Left ventricle myocardium superior (tissue), 1 donor: ENCODE measurements at places on chromosomes 11 and 22.

DNA sequence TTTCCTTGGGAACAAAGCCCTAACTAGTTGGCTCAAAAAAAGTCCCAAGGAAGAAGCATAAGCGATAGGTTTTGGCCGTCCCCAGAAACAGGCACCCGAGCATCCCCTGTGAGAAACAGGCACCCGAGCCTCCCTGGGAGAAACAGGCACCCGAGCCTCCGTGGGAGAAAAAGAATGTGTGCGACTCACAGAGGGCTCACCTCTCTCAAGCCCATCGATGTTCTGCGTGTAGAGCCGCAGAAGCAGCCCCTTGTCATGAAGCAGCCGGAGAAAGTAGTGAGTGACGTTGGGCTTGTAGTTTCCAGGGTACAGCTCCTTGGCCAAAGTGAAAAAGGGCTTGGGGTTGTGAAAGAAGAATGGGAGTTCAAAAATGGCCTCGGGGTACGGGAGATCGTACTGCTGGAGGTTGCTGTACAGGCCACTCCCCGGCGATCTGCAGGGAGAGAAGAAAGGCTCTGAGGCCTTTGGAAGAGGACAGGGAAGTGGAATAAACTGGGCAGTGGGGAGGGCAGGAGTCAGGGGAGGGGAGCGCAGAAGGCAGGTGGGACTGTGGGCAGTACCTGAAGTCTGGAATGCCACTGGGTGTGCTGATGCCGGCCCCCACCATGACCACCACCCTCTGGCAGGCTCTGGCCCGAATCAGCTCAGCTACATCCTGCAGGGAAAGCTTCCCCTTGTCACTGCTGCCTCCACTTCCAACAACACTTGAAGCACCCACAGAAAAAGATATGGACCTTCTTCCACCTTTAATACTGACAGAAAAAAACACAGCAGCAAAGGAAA lies 3.2 kb downstream of the SIRT3 start:
- DNase-seq, result no peak

DNA sequence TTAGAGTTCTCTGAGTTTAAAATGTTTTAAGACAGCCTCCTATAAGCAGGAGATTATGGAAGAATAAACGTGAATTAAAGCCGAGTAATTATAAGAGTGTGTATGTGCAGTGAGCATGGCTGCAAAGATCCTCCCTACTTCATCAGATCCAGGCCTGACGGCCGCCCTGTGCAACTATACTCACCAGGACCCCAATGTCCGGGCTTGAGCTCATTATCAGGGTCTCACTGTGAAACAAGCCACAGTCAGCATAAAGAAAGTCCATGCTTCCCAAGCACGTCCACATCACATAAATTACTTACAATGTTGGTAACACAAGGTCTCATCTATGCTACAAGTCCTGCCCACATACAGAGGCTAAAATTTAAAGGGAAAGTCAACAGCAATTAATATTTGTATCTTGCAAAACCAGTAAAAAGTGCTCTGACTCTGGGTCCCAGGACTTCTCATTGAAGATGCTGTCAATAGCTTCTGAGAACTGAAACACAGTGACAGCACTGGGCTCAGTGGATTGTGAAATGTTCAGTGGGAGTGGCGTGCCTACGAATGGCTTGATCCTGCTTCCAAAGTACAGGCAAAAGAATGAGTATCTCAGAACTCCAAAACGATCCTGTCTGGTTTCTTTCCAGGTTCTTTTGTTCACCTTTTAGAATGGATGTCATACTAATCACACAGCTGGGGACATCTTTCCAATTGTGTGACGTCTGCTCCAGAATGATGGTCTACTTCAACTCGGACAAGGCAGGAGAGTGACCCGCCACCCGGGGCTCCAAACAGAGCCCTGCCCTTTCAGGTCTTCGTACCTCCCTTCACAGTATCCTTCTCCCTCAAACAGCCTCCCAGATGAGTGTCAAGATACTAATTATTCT lies 72.1 kb upstream of the ARFGAP3 start:
- no peak for DNase-seq

DNA sequence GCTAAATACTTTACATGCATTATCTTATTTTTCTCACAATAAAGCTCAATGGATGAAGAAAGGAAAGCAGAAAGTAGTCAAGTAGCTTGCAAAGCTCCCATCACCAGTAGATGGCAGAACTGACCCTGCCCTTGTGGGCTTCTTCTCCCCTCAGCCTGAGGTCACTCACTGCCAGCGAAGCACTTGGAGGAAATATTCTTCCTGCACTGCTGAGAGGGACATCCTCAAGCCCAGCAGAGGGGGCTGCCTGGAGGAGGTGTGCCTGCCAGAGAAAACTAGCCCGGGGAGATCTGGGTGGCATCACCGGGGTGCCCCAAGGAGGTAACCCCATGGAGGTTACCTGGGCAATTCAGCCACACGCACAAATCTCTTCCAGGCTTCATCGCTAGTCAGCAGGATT lies 6.6 kb downstream of the APOL4 start:
- peak; percentile 56 for DNase-seq

GRCh38 chr11:73398132-73398526 lies 21.9 kb downstream of the RELT start:
- DNase-seq, result no peak

- no peak for DNase-seq
Measured at GRCh38 chr11:73263640-73264039, 8.5 kb upstream of the P2RY6 start.

GRCh38 chr11:104327861-104328511 lies 164.0 kb upstream of the PDGFD start:
- no peak for DNase-seq

DNA sequence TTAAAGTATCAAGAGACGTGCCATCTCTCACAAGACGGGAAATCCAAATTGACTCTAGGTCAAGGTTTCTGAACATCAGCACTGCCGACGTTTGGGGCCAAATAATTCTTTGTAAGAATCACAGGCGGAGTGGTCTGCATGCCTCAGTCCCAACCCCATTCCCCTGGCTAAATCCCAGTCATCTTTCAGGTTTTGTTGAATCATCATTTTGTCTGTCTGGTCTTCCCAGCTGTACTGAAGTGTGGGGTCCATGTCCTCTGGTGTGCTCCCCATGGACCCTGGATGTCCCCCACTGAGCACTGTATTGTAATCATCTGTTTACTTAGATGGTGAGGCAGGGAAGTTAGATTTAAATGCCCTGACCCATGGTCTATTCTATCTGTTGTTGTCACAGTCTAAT lies 103.6 kb upstream of the GALNT18 start:
- DNase-seq, result no peak

DNA sequence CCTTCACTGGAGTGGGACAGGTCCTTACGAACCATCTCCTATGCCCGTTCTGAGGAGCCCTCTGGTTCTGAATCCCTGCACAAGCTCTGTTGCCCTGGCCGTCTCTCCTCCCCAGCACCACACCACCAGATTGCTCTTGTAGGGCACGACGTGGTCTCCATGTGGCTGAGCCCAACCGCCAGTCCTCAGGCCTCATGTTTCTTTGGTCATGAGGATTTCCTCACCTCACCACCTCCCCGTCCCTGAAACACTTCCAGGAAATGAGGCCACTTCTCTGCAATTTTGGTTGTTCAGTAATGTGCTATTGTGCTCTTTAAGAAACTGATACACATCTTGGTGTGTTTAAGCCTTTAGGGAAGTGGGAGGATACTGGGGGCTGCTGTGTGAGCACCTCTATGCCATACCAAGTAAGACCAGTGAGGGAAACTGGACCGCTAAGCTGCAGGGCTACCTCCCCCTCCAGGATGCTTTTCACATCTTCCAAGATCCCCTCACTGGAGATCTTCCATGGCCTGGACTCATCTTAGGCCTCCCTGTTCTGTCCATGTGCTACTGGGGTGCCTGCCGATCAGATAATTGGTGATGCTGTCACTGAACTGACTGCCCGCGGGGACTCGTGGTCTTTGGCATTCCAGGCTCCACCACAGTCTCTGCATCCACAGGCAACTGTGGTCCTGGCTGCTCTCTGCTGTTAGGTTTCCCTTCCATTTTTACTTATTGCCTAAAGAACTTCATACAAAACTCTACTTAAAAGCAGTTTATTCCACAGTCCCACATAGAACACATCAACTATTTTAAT lies 21.9 kb downstream of the DRICH1 start:
- DNase-seq, result no peak

DNA sequence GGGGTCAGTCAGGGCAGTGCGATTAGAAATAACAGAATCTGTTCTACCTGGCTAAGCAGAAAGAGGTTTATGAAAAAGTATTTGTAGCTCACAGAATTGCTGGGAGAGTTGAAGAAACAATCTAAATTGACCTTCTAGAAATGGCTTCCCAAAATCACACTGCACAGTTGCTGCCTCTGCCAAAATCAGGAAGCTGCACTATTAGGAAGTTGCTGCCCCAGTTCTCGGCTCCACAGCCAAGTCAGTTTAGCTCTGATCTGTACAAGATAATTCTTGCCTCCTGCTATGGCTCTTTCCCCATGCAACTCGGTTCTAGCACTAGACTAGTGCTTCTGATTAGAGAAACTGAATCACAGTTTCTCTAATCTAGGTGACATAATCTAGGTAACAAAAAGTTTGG lies 16.0 kb upstream of the CCDC90B start:
- no peak for DNase-seq

DNA sequence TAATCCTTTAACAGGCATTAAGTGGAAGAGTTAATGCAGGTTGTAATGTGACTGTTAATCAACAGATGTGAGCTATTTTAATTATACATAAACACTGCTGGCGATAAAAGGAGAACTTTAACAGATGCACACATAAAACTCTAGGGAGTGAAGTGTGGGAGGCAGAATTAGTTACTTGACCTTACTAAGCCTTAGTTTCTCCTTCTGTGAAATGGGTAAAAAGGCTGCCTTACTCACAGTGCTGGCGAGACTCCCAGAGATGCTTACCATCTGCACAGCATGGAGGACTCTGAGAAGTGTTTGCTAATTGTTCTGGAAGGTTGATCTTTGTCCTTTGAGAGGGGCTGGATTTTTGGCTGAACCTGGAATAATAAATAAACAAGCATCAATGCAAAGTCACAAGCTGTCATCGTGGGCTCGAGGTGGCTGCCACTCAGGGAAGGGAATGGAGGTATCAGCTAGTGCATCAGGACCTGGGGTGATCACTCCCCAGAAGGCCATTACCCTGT lies 58.6 kb upstream of the MPEG1 start:
- DNase-seq, result no peak

DNA sequence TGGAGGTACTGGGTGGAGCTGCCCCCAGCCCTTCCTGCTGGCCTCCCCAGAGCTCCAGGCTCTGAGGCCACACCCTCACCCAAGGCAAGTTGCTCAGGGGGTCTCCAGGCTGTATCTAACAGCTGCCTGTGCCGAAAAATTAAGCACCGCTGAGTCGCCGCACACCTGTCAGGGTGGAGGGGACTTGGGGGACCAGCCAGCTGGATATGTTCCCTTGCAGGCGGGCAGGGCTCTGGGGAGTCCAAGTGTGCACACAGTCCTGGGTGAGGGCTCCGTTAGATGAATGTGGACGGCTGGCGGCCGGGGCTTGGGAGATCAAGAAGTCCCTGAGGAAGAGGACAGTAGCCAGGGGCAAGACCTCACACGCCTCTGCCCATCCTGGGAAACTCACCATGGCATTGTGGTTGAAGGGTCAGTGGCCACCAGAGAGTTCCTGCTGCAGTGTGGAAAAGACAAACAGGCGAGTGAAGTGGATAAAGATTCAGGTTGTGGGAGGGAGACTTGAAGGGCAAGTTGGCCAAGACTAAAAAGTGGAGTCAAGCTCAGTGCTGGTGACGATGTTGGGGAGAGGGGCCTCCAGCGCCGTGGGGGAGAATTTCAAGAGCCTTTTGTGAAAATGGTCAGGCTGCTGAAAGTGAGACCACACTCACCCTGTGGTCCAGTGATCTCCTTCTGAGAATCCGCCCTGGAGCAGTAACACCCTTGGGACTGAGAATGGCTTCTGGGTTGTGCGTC lies 69.6 kb downstream of the CDKN1C start:
- peak; percentile 27 for DNase-seq

DNA sequence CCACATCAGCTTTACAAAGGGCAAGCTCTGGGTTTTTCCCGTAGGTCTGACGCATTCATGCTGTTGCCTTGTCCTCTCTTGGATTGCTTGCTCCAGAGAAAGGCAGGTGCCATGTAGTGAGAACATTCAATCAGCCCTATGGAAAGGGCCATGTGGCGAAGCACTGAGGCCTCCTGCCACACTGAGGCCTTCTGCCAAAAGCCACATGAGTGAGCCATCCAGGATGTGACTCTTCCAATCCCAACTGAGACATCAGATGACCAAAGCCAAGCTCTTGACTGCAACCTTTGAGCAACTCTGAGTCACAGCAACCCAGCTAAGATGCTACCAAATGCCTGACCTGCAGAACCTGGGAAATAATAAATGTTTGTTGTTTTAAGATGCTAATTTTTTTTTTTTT lies 9.0 kb upstream of the PANX3 start:
- DNase-seq, result no peak

DNA sequence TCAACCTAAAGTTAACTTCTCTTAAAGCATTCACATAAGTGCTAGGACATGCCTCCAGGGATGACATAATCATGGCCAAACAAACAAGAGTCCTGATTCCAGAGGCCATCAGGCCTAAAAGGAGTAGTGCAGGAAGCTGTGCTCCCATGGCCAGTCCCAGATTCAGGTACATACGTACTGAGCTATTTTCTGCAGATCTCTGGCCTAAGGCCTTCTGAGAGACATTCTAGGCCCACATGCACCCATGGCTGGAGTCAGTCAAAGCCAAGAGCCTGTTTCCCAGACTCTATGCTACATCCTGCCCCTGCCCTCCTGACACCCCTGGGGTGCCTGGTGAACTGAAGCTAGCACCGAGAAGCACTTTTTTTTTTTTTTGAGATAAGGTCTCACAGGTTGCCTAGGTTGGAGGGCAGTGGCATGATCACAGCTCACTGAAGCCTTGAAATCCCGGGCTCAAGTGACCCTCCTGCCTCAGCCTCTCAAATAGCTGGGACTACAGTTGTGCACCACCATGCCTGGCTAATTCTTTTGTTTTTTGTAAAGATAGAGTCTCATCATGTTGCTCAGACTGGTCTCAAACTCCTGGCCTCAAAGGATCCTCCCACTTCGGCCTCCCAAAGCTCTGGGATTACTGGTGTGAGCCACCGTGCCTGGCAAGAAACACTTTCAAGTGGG lies 553 bp downstream of the CD3D start:
- DNase-seq, result no peak
